Mesenchymal stem cell (in vitro differentiated cells and primary cell): ENCODE measurements at places on chromosomes 6 and 20.

- H3K4me3 ChIP-seq, result no peak overlapping the region
- H3K36me3 ChIP-seq, result no peaks in the 10 kb centered on the region
- H3K27ac ChIP-seq, result no peak overlapping the region
- H3K27me3 ChIP-seq, result peaks cover 17% of the 10 kb centered on the region
Measured at GRCh38 chr20:61719691-61720347, 345.9 kb downstream of the TAF4 start.

DNA sequence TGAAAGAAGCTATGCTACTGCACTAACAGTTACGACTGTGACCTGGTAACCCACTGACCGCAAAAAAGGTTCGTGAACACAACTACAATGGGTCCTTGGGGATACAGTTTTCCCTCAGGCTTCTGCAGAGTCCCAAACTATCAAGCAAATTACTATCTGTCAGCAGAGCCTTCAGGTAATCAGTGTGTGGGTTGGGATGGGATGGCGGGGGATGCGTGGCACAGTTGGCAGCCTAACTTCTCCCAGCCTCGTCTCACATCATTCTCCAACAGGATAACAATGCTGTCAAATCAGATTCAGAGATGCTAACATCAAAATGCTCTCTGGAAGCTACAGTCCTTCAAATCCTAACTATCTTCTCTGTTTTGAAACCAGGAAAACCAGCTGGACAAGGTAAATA is 102.3 kb downstream of the EPM2A start:
- H3K36me3 ChIP-seq, result no peaks in the 10 kb centered on the region
- no peak overlapping the region for H3K4me3 ChIP-seq
- DNase-seq, result no peak
- H3K4me1 ChIP-seq, result peaks cover 2% of the 10 kb centered on the region
- no peaks in the 10 kb centered on the region for H3K27me3 ChIP-seq

- no peaks in the 10 kb centered on the region for H3K36me3 ChIP-seq
- DNase-seq, result no peak
- no peak overlapping the region for H3K27ac ChIP-seq
- H3K27me3 ChIP-seq, result no peaks in the 10 kb centered on the region
- no peak overlapping the region for H3K4me3 ChIP-seq
Measured at GRCh38 chr6:95682476-95682875, 105.1 kb downstream of the MANEA start.

- no peak for DNase-seq
- peaks cover 21% of the 10 kb centered on the region for H3K4me1 ChIP-seq
- no peak overlapping the region for H3K4me3 ChIP-seq
- H3K27me3 ChIP-seq, result no peaks in the 10 kb centered on the region
Measured at GRCh38 chr6:38149531-38149930, 330.0 kb downstream of the ZFAND3 start.

- no peaks in the 10 kb centered on the region for H3K36me3 ChIP-seq
- peak; percentile 29 for DNase-seq
- no peak overlapping the region for H3K27ac ChIP-seq
- H3K27me3 ChIP-seq, result no peaks in the 10 kb centered on the region
Measured at GRCh38 chr6:108635505-108636226, 74.9 kb downstream of the FOXO3 start.

DNA sequence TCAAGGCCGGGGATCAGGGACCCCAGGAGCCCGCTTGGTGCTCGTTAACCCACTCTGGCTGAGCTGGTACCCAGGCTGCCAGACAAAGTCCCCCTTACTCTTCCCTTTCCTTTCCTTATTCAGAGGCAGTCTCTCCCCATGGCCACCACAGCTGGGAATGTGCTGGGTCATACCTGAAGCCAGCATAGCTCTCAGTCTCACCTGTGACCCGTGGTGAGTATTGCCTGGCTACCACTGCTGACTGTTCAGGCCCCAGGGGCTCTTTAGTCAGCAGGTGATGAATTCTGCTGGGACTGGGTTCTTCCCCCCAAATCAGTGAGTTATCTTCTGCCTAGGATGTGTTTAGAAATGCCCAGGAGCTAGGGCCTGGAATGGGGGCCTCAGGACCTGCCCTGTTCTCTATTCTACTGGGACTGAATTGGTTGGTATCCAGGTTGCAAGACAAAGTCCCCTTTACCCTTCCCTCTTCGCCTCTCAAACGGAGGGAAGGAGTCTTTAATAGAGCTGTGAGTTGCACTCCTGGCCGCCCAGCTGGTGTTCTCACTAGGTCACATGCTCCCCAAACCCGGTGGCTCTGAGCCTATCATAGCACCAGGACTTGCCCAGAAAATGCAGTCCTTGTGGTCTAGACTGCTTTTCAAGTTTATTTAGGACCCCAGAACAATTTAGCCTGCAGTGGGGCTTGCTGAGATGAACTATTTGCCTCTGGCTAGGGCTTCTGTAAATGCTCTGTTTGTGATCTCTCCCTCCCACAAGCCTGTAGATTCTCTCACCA is 64.6 kb downstream of the MYO6 start:
- H3K4me3 ChIP-seq, result no peak overlapping the region
- no peak overlapping the region for H3K27ac ChIP-seq
- peaks cover 8% of the 10 kb centered on the region for H3K36me3 ChIP-seq
- DNase-seq, result no peak

GRCh38 chr6:7687145-7688111 is 38.5 kb upstream of the BMP6 start:
- no peak for DNase-seq
- peaks cover 8% of the 10 kb centered on the region for H3K4me1 ChIP-seq
- H3K36me3 ChIP-seq, result no peaks in the 10 kb centered on the region
- H3K27me3 ChIP-seq, result peaks cover 3% of the 10 kb centered on the region
- no peak overlapping the region for H3K27ac ChIP-seq
- H3K4me3 ChIP-seq, result no peak overlapping the region

DNA sequence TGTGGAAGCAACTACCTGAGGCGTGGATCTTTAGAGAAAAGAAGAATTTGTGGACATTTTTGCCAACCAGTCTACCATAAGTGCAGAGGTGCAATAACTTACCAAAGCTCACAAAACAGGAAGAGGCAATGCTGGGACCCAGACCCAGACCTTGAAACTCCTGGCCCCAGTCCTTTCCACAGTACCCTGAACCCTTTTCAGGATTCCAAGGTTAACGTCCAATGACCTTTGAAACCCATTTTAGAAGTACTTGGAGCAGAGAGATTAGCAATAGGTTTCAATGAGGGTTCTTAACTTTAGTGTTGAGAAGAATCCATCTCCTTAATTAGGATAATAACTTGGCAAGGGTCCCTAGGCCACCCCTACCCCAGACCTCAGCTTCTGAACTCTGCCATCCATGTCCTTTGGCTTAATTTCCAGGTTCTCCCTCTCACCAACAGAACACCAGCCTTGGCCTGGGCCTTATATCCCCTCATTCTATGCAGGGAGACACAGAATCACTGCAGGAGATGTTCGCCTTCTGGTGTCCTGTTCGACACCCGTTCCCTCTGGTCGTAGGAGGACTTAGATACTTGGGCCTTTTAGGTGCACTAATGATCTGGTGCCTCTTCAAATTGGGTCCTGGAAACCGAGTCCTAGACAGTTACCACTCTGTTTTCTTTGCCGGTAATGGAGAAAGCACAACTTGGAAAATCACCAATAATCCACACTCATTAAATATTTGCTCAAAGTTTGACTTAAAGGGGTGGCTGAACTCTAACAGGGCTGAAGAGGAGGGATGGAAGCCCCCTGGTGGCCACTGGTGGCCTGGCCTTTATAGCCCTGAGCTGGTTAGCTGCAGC is 40.6 kb downstream of the ISM1 start:
- H3K27me3 ChIP-seq, result no peaks in the 10 kb centered on the region
- H3K27ac ChIP-seq, result no peak overlapping the region
- no peaks in the 10 kb centered on the region for H3K4me1 ChIP-seq
- DNase-seq, result peak; percentile 38
- no peak overlapping the region for H3K4me3 ChIP-seq

GRCh38 chr20:34618676-34619075 is 58.2 kb downstream of the PIGU start:
- no peak for DNase-seq
- H3K36me3 ChIP-seq, result peaks cover 16% of the 10 kb centered on the region
- no peaks in the 10 kb centered on the region for H3K4me1 ChIP-seq
- no peak overlapping the region for H3K4me3 ChIP-seq

- H3K4me3 ChIP-seq, result no peak overlapping the region
- H3K27me3 ChIP-seq, result no peaks in the 10 kb centered on the region
- no peaks in the 10 kb centered on the region for H3K4me1 ChIP-seq
- DNase-seq, result no peak
- H3K27ac ChIP-seq, result no peak overlapping the region
Measured at GRCh38 chr6:108927927-108928326, 79.7 kb downstream of the ARMC2 start.

GRCh38 chr6:32692019-32692418 is 25.6 kb upstream of the HLA-DQB1 start:
- no peak for DNase-seq
- no peaks in the 10 kb centered on the region for H3K36me3 ChIP-seq
- H3K27me3 ChIP-seq, result peaks cover 3% of the 10 kb centered on the region
- no peak overlapping the region for H3K27ac ChIP-seq
- no peaks in the 10 kb centered on the region for H3K4me1 ChIP-seq

GRCh38 chr6:42271834-42272805 is 54.5 kb upstream of the MRPS10 start:
- H3K4me1 ChIP-seq, result no peaks in the 10 kb centered on the region
- no peaks in the 10 kb centered on the region for H3K27me3 ChIP-seq
- no peak for DNase-seq

DNA sequence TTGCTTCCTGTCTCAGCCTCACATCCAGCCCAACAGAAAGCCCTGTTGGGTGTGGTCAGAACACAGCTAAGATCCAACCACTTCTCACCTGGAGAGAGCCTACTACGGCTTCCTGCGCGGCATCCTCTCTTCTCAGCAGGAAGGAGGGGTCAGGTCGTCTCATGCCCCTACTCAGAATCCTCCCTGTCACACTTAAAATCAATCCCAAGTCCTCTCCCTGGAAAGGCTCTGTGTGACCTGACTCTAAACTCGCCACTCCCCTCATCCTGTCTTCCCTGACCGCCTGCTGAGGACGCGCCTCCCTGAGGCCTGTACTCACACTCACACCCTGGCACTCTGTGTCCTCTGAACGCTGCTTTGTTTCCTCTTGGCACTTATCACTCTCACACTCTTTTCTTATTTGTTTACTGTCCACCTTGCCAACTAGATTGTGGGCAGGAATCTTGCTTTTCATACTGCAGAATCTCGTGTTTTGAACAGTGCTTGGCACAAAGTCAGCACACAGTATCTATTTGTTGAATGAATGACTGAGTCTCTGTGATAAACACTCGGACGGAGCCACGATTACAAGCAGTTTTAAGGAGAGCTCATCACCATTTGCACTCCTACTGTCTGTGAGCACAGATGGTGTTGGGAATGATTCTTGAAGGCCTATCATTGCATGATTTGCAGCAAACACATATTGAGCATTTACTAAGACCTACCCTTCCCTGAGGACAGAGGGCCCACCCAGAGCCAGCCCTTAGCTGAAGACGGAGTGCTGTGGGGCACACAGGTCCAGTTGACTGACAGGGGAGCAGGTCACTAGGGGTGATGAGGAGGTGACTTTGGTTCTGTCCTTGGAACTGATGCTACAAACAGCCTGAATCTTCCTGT is 18.7 kb downstream of the RAB5IF start:
- H3K36me3 ChIP-seq, result no peaks in the 10 kb centered on the region
- peaks cover 1% of the 10 kb centered on the region for H3K4me1 ChIP-seq
- H3K4me3 ChIP-seq, result no peak overlapping the region
- DNase-seq, result no peak
- H3K27me3 ChIP-seq, result no peaks in the 10 kb centered on the region
- no peak overlapping the region for H3K27ac ChIP-seq

- peaks cover 14% of the 10 kb centered on the region for H3K4me1 ChIP-seq
- peak; percentile 25 for DNase-seq
- no peak overlapping the region for H3K4me3 ChIP-seq
- H3K27ac ChIP-seq, result no peak overlapping the region
- no peaks in the 10 kb centered on the region for H3K36me3 ChIP-seq
Measured at GRCh38 chr6:124132256-124132655, 328.6 kb downstream of the NKAIN2 start.

GRCh38 chr6:156347246-156347645 is 429.9 kb upstream of the ARID1B start:
- no peaks in the 10 kb centered on the region for H3K36me3 ChIP-seq
- H3K27me3 ChIP-seq, result no peaks in the 10 kb centered on the region
- H3K27ac ChIP-seq, result no peak overlapping the region
- no peak for DNase-seq

DNA sequence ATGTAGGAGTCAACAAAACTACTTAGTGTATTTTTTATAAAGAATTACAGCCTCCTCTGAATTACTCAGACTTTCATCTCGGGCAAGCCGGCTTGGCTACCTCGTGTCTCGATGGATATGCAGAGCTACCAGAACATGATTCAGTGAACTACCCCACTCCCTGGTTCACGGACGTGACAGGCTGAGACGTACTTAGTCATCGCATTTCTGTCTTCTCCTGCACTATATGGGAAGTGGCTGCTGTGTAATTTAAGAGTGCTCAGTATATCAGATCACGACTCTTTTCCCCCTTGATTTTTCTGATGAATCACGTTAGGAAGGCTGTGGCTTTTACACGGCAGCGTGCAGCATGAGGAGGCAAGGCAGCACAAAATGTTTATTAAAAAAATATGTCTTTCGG is 302.7 kb upstream of the ZFP64 start:
- H3K27ac ChIP-seq, result no peak overlapping the region
- no peaks in the 10 kb centered on the region for H3K36me3 ChIP-seq
- H3K4me3 ChIP-seq, result no peak overlapping the region
- no peaks in the 10 kb centered on the region for H3K27me3 ChIP-seq
- H3K4me1 ChIP-seq, result no peaks in the 10 kb centered on the region

DNA sequence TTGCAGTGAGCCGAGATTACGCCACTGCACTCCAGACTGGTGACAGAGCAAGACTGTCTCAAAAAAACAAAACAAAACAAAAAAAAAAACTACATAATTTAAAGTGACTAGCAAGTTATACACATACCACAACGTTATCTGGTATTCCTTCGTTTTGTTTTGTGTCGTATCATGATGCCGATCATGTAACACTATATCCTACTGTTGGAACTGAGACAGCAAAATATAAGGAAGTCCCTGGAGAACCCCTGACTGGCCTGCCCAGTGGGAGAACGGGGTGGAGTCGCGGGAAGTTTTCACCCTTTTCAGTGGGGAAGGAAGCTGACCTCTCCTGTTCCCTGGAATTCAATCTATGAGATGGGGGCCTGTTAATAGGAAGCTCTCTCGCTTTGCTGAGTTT is 15.1 kb downstream of the SOX4 start:
- no peak overlapping the region for H3K27ac ChIP-seq
- H3K27me3 ChIP-seq, result no peaks in the 10 kb centered on the region
- no peaks in the 10 kb centered on the region for H3K4me1 ChIP-seq
- no peak overlapping the region for H3K4me3 ChIP-seq
- no peak for DNase-seq

- H3K4me1 ChIP-seq, result no peaks in the 10 kb centered on the region
- H3K27me3 ChIP-seq, result no peaks in the 10 kb centered on the region
- H3K4me3 ChIP-seq, result no peak overlapping the region
- H3K36me3 ChIP-seq, result no peaks in the 10 kb centered on the region
- no peak for DNase-seq
- H3K27ac ChIP-seq, result no peak overlapping the region
Measured at GRCh38 chr6:94215552-94215951, 796.2 kb upstream of the EPHA7 start.

GRCh38 chr6:158085261-158086053 is 82.6 kb downstream of the SERAC1 start:
- peak overlapping the region; percentile 85 for H3K27ac ChIP-seq
- no peaks in the 10 kb centered on the region for H3K27me3 ChIP-seq
- peaks cover 72% of the 10 kb centered on the region for H3K36me3 ChIP-seq
- H3K4me3 ChIP-seq, result no peak overlapping the region
- peaks cover 21% of the 10 kb centered on the region for H3K4me1 ChIP-seq
- no peak for DNase-seq

GRCh38 chr6:8231956-8232355 is 129.6 kb upstream of the EEF1E1 start:
- H3K27me3 ChIP-seq, result no peaks in the 10 kb centered on the region
- DNase-seq, result no peak
- no peak overlapping the region for H3K4me3 ChIP-seq
- no peaks in the 10 kb centered on the region for H3K36me3 ChIP-seq
- H3K27ac ChIP-seq, result no peak overlapping the region
